SW 1271 (cell line): ENCODE measurements at places on chromosomes 1 and 21.

DNA sequence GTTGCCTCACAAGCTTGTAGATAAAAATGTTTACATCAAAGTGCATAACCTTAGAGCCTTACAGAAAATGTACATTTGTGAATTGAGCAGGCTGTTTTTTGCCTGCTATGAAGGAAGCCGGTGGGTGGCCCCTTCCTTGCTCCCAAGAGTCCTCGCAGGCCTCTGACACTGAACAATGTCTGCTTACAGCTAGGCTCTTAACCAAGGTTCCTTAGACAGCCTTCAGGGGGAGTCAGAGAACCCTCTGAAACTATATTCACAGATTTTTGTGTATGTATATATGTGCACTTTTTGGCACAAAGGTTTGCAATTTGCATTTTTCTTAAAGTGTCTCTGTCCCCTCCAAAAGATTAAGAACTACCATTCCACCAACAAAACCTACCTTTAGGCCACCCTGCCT is 282.6 kb downstream of the BARHL2 start:
- no peak for DNase-seq

- no peak for DNase-seq
Measured at GRCh38 chr1:92487078-92487605, 417 bp upstream of the GFI1 start.

DNA sequence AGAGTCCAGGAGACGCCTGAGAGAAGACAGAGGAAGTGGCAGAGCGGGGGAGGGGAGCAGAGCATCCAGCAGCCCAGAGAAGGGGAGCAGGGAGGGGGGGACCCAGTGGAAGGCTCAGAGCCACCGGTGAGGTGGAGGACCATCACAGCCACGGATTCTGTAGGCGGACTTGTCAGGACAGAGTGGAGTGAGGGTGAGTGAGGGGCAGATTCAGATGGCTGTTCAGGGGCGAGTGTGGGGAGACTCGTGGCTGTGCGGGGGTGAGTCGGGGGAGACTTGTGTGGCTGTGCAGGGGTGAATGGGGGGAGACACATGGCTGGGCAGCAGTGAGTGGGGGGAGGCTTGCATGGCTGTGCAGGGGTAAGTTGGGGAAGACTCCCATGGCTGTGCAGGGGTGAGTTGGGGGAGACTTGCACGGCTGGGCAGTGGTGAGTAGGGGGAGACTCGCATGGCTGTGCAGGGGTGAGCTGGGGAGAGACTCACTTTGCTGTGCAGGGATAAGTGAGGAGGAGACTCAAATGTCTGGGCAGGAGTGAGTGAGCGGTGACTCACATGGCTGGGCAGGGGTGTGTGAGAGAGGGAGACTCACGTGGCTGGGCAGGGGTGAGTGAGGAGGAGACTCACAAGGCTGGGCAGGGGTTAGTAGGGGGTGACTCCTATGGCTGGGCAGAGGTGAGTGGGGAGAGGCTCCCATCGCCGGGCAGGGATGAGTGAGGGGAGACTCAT is 56.8 kb upstream of the ABCG1 start:
- DNase-seq: no peak

DNA sequence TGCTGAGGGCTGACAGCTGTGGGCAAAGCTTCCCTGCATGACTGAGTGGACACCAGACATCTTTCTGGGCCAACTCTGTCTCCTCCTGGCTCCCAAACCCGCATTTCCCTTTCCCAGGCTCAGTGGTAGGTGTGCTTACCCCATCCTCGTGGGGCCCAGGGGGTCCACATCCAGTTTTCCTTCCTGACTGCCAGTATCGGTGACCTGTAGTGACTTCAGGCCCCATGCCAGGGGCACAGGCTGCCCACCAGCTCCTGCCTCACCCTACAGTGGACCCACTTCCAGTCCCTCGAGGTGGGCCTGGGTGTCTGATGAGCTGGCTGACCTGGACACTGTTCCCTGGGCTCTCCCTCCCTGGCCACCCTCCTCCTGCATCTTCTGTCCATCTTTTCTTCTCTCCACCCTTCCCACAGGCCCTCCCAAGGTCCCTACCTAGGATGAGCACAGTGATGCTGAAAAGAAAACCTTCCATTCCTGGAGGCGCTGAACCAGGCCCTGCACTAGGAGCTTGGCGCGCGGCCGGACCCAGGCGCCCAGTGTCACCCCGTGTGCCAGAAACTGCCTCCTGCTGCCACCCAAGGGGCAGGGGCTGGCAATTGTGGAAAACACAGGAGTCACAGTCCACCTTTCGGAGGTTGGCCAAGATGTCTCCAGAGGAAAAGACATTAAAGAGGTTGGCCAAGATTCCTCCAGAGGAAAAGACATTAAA is 67.1 kb downstream of the RUNX3 start:
- DNase-seq: no peak

DNA sequence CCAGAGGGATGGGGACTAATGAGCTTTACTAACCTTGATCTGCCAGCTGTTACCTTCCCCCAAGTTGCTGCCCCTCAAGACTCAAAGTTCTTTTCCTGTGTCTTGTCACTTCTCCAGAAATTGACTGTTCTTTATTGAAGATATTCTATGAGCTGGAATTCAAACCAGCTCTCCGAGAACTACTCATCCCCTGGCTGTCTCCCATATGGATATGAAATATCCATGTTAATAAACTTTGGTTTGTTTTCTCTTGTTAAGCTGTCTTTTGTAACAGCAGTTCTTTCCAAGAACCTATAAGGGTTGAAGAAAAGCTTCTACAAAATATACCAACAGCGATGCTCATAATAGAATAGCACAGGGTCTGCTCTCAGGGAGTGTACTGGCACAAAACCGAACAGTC is 77.0 kb downstream of the CAMK2N1 start:
- DNase-seq: no peak

DNA sequence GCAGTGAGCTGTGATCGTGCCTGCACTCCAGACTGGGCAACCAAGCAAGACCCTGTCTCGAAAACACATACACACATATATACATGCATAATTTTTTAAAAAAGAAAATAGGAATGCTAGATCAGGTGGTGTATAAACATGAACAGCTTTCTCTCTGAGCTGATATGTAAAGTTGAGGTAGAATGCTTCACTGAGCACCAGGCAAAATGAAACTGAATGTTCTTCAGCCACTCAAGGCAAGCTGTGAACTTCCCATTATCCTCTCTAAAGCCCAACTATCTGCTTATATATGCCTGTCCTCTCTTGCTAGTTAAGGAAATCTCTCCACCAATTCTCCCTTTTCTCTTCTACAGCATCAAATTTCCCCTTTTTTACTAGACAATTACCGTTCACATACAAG is 93.0 kb downstream of the NUF2 start:
- no peak for DNase-seq

DNA sequence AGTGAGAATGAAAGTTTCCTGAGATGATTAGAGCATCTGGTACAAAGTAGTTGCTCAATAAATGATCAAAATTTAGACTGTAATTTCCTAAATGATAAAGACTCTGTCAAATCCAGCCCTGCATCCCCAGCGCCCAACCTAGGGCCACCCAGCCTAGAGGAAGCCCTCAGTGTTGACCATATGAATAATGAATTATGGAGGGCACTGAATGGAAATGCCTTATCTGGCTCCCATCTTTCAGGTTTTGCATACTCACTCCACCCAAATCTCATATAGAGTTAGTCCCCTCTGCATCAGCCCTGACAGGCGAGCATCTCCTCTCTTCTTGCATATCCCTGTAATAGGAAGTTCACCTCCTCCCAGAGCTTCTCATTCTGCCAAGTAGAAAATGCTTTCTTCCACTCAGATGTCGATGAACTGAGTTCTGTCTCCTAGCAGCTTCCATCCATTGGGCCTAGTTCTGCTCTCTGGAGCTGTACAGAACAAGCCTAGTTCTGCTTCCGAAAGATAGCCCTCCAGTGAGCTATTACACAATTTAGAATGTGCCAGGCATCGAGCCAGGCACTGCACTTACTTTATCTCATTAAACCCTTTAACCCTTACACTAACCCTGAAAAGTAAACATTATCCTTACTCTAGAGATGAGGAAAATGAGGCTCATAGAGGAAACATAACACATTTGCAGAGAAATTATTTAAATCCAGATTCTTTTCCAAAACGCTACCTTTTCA is 20.9 kb downstream of the COA7 start:
- DNase-seq: no peak

DNA sequence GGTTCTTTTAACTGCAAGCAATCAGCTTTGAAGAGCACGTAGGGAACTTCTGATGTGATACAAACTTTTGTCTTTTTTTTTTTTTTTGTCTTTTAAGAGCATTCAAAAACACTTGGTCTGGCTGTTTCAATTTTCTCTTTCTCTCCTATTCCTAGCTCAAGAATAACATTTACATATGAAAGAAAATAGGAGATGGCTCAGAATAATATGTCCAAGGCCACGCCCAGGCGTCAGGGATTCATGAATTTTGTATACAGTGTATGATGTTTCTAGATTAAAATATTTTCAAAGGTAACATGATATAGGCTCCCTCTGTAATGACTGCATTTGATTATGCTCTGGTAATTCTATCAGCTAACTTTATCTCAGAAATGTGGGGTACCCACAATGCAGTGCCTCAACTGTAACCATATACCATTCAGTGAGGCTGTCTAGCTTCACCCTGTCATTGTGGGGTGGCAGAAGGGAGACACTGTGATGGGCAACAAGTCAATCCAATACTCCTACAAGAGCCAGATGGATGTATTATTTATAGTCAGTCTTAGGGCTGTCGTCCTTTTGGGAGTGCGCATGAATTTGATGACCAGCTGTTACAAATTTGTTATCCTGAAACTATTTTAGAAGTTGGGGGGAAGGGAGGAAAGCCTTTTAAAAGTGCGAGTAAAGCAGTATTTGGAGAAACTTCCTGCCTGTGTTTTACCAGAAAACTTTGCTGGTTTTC is 1.5 kb upstream of the AKNAD1 start:
- DNase-seq: no peak

DNA sequence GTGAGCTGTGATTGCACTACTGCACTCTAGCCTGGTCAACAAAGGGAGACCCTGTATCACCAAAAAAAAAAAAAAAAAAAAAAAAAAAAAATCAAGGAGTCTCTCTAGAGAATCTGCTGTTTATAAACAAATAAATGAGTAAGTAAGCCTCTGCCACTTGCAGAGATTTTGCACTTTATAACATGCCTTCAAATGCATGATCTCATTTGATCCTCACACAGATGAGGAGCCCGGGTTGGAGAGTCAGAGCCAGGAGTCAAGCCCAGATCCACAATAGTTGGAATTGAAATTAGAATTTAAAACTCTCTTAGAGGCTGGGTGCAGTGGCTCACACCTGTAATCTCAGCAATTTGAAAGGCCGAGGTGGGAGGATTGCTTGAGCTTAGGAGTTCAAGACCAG is 4.0 kb downstream of the PRELP start:
- no peak for DNase-seq

DNA sequence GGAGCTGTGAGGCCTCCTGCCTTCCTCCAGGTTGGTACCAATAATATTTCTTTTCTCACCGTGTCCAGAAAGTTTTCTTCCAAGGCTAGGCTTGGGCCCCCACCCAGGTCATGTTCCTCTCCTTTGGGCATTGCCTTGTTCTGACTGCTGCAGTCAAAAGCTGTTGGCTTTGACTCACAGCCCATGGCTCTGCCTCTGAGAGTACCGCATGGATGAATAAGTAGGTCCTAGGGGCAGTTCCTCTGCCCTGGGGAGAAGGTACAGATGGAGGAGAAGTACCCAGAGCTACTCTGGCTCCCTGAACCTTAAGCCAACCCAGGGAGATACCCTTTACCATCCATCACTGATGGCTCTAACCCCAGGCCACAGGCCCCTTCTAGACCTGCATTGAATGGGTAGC is 115.0 kb downstream of the NAV1 start:
- no peak for DNase-seq
